ENCODE measurements at places on chromosomes 16 and 17.

GRCh38 chr17:19374136-19374535 lies 4.2 kb upstream of the MAPK7 start:
- no peak for DNase-seq

GRCh38 chr16:88069397-88070168 lies 118.3 kb downstream of the BANP start:
- no peak for DNase-seq

GRCh38 chr17:7834542-7834956 lies 532 bp downstream of the KDM6B start:
- DNase-seq = no peak

DNA sequence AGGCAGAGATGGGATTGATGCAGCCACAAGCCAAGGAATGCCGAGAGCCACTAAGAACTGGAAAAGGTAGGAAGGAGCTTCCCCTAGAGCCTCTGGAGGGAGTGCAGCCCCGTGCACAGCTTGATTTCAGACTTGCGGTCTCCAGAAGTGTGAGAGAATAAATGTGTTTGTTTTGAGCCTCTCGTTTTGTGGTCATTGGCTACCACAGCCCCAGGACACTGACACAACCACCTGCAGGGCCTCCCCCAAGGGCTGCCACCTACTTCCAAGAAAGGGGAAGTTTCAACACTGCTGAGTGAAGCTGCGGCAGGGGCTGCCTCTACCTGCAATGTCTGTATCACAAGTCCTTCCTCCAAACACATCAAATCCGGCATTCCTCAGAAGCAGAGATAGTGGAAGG lies 346.9 kb downstream of the C16orf95 start:
- no peak for DNase-seq

- DNase-seq = no peak
Observed at GRCh38 chr16:80739523-80739922, 64.9 kb downstream of the CDYL2 start.

DNA sequence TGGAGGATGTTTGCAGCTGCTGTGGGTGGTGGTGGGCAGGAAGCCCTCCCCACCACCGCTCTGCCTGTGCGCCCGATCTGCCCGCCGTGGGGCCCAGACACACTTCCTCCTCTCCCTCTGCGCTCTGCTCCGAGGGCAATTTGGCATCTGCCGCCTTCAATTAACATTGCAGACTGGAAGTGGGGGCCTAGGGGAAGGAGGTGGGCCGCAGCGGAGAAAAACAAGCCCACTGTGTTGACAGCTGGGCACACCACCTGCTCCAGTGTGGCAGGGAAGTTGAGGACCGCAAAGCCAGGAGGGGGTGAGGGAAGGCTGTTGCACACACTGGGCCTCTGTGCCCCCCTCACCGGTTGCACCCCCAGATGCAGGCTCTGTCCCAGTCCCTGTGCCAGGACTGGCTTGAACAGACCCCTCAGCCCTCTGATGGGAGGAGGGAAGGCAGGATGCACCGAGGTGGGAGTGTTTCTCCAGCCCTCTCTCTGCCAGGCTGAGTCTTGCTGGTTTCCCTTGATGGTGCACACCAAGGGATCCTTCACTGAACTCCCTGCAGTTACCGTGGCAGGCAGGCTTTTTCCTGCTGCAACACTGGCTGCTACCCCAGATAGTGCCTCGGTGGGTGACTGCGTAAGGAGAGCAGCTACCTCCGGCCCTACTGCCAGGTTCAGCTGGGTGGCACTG lies 72.8 kb upstream of the MED9 start:
- no peak for DNase-seq

GRCh38 chr17:15303851-15304250 lies 37.5 kb downstream of the TEKT3 start:
- DNase-seq = no peak

DNA sequence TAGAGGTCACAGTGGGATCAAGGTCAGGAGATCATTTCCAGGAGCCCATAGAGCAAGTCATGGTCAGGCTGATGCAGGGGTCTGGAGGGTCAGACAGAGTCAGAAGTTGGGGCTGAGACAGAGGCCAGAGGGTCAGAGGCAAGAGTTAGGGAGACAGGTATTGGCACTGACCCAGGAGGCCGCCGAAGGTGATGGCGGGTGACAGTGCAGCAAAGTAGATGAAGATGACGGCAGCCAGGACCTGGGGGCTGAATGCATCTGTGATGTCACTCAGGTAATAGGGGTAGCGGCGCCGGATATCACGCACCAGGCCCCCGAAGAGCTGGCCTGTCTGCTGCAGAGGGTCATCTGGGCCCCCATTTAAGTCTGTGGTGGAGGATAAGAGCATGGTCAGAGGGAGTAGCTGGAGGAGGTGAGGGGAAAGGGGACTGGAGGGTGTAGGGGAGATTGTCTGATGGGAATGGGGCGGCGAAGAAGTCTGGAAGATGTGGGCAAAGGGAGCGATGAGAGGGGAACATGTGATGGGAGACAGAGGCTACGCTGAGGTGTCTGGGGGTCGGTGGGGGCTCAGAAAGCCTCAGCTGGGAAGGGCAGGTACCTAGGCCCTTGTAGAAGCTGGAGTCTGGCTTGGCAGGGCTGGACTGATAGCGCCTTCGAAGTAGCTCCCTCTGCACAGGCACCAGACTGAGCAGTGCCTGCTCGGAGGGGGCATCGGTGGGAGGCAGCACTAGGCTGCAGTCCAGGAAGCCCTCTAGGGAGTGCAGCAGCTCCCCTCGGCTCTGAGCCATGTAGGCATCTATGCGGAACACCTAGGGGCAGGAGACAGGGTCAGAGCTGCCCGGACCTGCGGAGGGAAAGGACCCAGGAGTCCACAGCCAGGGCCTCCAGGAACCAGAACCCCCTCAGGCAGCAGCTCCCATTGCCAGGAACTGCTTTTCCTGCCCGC lies 9.8 kb downstream of the SLC4A1 start:
- DNase-seq = no peak

GRCh38 chr17:31318298-31318801 lies 3.1 kb downstream of the EVI2A start:
- DNase-seq = no peak

GRCh38 chr16:35862242-35862641 lies 2402.8 kb downstream of the TP53TG3F start:
- DNase-seq = no peak

DNA sequence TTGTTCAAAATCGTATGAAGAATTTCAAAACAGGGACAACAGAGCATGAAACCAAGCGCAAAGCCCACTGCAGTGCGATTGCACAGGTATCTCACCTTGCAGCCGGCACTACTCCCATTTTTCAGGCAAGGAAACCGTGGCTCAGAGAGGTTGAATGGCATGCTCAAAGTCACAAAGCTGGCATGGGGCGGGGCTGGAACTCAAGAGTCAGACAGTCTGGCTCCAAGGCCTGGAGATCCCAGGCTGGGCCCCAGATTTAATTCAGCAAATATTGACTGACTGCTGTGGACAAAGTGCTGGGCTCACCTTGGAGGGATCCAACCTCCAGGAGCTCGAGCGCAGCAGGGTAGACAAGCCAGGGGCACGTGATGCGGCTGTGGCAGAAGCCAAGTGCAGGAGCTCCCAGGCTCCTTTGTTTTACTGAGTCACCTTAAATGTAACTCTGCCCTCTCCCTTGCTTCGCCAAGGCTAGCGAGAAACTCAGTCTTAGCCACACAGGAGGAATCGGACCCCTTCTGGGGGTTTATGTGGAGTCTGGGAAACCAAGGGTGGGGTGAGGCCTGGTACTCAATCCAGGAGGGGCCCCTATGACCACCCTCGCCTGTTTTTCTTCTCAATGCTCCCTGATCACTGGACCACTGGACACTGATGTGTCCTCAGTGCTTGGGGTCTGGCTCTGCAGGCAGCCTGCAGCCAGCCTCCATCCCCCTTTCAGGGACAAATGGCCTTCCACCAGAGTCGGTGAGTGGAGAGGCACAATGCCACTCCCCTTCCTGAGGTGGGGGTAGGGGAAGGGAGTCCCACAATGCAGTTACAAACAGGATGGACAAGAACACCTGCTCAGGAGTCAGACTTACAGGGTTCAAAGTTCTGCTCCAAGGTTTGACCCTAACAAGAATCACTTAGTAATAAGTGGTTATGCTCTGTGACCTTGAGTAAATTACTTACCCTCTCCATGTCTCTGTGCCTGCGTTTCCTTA lies 3.9 kb upstream of the SPATA20 start:
- no peak for DNase-seq
